ENCODE measurements at places on chromosomes 1 and 21.

DNA sequence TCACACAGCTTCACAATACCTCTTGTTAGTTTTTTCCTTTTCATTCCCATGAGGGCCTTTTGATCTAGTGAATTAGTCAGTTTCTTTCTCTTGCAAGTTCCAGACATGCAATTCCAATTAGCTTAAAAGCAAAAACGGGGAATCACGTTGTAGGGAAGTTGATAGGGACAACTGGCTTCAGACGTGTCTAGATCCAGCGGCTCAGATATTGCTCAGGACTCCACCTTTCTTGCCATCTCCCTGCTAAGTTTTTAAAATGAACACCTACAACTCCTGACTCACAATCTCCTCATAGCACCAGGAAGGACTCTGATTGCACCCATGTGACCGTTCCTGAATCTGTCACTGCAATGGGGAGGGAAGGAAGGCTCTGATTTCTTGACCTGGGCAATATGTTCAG, 63.8 kb upstream of the ARHGAP29 start:
- DNase-seq = no peak

- no peak for DNase-seq
These were observed 23.6 kb downstream of the ZNF670 start for GRCh38 chr1:247054992-247055415.

DNA sequence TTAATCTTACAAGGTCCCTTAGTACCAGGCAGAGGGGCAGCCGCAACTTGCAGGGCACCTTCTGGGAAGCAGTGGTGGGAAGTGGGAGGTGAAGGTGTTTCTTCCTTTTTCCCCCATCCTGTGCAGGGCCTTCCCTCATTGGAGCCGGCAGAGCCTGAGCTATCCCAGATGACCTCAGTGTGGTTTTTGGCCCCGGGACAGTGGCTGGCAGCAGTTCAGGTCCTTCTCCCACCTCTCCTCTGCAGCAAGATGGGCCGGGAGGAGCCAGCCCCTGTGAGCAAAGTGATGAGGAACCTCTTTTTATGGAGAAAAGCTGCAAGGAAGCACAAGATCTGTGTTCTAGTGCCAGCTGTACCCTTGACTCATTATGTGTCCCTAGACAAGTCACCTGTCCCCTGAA, 6.8 kb downstream of the PFKFB2 start:
- DNase-seq = no peak

DNA sequence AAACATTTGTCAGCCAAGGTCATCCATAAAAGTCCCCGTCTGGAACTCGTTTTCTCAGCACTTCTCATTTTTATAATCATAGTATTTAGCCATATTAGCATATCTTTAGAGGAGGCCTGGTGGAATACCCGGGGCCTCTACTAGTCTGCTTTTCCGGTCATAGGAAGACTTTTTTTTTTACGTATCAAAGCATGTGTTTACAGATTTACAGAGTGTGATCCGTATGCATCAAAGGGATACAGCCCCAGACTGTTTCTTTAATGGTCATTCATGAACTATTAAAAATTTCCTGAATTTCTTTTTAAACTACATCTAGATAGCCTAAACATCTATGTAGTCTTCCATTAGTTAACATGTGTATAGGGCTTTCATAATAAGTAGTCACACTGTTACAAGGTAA, 23.5 kb upstream of the DEGS1 start:
- no peak for DNase-seq

DNA sequence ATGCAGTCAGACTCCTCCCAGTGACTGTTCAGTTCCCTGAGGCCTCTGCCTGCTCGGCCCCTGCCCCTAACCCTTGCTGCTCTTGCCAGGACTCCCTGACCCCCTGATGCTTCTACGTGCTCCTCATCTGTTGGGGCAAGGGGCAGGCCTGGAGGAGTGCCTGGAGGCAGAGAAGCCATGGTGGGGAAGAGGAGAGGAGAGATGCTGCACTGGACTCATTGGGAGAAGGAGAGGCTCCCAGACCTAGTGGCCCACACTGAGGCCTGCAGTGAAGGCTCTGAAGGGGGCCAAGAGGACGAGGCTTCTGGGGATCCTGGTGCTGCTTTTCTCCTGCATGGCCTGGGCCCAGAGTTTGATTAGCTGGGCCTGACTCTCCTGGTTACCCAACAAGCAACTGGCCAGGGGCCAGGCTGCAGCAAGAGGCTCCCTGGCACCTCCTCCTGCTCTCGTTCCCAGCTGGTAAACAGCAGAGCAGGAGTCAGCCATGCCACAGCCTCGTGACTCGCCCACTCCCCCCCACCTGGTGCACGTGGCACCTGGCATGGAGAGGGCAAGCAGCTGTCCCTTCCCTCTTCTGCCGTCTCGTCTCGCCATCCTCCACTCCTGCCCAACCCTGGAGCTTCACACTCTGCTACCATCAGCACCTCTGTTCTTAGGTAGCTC, 847 bp upstream of the RORC start:
- peak; percentile 32 for DNase-seq

- no peak for DNase-seq
These were observed 48.7 kb downstream of the DMAP1 start for GRCh38 chr1:44261962-44262361.

DNA sequence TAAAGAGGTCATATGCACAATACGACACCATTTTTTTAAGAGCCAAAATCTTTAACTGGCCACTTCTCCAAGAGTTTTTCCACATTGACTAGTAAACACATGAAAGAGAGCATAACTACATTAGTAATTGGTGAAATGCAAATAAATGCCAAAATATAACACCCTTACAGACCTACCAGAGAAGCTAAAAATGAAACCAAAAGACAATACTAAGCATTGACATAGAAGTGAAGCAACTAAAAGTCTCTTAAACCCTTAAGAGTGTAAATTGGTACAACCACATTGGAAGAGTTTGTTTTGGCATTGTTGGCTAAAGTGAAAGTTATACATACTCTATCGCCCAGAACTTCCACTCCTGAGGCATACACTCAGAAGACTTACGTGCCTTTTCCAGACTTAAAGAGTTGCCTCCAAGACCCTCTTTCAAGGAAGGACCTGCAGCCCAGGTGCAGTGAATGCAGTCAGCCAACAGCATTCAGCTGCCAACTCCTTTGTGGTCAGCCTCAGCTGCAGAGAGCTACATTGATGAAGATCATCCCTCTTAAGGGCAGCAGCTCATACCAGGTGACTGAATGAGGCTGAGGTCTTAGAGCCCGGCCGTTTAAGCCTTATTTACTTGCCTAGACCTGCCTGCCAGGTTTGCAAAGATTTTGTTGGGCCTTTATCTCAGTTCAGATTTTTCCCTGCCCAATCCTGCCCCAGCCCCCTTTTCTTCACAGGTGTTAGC, 839.1 kb upstream of the ADGRL2 start:
- no peak for DNase-seq

GRCh38 chr1:173117108-173117633, 66.4 kb upstream of the TNFSF18 start:
- DNase-seq = no peak

DNA sequence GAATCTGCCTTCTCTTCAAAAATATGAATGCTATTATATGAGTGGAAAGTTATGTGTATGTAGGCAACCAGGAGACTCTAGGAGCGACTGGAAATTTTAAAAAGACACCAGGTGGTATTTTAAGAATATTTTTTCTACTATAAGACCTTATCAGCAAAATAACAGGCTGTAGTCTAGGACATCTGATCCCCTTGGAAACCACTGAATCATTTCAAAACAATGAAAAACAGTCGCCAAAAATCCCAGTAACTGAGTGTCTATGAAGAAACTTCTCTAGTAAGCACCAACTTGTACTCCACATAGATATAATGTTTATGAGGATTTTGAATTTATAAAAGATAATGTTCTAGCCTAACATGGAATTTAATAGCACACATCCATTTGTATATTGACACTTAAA, 358.5 kb downstream of the GPATCH2 start:
- no peak for DNase-seq

All from C1 segment of cervical spinal cord (tissue), 14 donors.